ENCODE measurements at places on chromosomes 11 and 22.

- no peak for DNase-seq
Measured at GRCh38 chr11:48032721-48033120, 52.4 kb downstream of the PTPRJ start.

GRCh38 chr11:71563406-71563805 is 2.0 kb upstream of the KRTAP5-10 start:
- no peak for DNase-seq

DNA sequence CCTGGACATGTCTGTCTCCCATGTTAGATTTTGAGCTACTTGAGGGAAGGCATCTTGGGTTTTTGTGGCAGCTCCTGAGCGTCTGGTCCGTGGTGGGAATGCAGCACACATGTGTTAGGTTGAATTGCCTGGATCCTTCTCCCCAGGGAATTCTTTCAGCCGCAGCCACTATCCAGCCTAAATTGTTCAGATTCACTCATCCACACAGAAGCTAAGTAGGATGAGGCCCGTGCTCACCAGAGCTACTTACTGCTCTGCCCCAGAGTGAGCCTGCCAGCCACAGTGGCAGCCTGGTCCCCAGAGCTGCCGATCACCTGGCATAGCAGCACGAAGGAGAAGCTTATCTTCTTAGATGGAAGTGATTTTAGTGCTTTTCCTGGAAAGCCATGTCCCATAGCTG is 34.4 kb upstream of the SORL1-AS1 start:
- no peak for DNase-seq

- DNase-seq: no peak
Measured at GRCh38 chr11:2709429-2709828, 9.6 kb upstream of the KCNQ1OT1 start.

GRCh38 chr11:46234311-46234710 is 43.2 kb upstream of the CREB3L1 start:
- DNase-seq: no peak

GRCh38 chr11:108819957-108820356 is 155.1 kb downstream of the DDX10 start:
- DNase-seq: no peak

DNA sequence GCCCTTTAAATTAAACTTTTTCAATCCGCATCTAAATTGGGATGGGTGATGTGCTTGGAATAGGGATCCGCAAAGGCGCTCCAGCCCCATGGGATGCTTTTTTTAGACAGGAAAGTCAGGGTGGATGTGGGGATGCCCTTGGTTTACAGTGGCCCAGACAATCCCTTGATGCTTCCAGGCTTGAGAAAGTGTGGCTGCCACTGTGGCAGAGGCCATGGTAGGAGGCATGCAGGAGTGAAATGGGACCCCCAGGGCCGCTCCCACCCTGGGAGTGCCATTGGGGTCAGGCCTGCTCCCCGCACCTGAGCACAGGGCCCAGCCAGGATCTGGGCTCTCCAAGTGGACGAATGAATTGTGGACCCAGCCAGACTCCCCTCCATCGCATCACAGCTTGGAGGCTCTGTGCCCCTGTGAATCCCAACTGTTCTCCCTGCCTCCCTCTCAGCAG is 75.8 kb downstream of the COMMD9 start:
- no peak for DNase-seq

GRCh38 chr11:111976767-111977145 is 39.6 kb downstream of the DIXDC1 start:
- DNase-seq: no peak

DNA sequence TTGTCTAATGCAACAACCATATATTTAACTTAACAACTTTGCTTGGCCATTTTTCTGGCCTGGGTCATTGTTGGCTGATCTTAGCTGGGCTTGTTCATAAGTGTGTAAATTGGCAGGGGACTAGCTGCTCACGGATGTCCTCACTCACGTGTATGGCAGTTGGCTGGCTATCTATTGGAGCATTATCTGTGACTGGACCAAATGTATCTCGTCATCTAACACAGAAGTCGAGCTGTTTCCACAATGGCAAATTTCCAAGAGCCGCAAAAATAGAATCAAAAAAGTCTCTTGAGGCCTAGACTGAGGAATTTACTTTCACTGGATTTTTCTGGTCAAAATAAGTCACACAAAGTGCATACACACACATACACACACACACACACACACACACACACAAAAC is 893.3 kb downstream of the FAM181B start:
- no peak for DNase-seq

- DNase-seq: no peak
Measured at GRCh38 chr11:87726506-87726905, 448.7 kb downstream of the RAB38 start.

- no peak for DNase-seq
Measured at GRCh38 chr22:24106385-24107381, 74.6 kb upstream of the SUSD2 start.

- no peak for DNase-seq
Measured at GRCh38 chr11:76786441-76787014, 3.4 kb downstream of the TSKU start.

GRCh38 chr11:64303109-64304031 is 2.0 kb upstream of the ESRRA start:
- no peak for DNase-seq

DNA sequence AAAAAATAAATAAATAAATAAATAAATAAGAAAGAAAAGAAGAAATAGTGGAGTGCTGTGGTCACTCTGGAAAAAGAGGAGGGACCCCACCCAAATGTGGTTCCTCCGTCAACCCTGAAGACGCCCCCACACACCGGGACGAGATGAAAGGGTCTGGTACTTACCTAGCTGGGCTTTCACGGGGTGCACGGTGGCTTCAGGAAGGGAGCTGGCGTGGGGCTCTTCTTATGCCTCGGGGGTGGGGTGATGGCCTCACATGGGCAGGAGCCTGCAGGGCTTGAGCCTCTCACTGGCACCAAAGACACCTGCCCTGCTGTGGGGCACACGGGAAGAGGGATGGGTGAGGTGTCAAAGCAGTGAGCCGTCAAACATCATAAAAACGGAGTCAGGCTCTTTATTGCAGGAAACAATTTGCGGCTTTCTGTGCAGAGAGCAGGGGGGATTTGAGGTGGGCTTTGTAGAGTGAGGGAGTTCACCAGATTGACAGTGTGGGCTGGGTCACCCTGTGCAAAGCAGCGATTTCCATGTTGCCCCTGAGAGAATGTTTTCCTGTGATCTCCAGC is 28.0 kb upstream of the KRTAP5-6 start:
- no peak for DNase-seq

DNA sequence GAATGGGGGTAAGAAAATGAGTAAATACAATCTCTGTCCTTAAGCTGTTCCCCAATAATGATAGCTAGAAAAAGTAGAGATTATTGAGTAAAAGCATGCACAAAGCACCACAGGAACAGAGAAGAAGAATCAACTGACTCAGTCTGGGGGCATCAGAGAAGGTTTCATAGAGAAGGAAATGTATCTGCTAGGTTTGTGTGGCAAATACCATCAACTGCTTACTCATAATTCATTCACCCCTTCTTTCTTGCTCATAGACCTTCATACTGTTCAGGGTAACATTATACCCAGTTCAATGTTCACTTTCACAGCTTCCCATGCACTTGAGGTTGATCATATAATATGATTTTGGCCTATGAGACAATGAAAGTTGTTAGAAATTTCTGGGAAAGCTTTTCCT is 85.2 kb upstream of the SCUBE2 start:
- no peak for DNase-seq

All from stimulated activated CD4-positive, alpha-beta T cell treated with anti-CD3 and anti-CD28 coated beads, TNF-alpha, amount 100 ng/mL, for 24 hours (primary cell).